ENCODE measurements at places on chromosomes 2 and 18.

DNA sequence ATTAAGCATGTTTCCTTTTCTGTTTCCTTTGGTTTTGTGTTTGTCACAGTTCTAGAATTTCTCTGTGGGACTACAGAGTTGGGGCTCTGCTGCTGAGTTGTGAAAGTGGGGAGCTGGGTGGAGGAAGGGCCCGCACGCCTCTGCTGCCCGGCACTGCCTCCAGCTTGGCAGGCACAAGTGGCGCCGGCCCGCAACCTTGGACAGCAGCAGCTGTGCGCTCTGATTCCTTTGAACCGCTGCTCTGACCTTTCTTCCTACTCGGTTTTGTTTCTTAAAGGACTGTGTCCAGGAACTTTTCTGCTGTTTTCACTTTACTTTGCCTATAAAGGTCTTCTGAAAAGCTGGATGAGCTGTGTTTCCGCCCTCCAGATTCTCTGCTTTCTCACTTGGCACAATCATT is 137.6 kb upstream of the ALPP start:
- no peak for DNase-seq

- peak; percentile 54 for DNase-seq
These were observed 127.9 kb upstream of the LGALSL start for GRCh38 chr2:64325852-64326577.

DNA sequence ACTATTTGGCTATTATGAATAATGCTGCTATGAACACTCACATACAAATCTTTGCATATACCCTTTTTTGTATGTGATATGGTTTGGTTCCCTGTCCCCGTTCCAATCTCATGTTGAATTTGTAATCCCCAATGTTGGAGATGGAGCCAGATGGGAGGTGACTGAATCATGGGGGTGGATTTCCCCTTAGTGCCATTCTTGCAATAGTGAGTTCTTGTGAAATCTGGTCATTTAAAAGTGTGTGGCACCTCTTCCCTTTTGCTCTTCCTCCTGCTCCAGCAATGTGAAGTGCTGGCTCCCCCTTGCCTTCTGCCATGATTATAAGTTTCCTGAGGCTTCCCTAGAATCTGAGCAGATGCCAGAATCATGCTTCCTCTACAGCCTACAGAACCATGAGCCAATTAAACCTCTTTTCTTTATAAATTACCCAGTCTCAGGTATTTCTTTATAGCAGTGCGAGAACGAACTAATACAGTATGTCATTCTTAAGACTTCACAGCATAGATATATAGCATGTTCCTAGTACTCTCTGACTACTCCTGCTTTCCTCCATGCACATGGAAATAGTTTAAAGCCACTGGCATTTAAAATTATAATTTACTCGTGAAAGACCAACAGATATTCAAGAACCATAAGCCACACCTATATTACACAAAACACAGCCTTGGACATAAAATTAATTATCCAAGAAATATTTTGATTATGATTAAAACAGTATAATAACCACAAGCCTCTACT is 75.2 kb downstream of the COBLL1 start:
- no peak for DNase-seq

DNA sequence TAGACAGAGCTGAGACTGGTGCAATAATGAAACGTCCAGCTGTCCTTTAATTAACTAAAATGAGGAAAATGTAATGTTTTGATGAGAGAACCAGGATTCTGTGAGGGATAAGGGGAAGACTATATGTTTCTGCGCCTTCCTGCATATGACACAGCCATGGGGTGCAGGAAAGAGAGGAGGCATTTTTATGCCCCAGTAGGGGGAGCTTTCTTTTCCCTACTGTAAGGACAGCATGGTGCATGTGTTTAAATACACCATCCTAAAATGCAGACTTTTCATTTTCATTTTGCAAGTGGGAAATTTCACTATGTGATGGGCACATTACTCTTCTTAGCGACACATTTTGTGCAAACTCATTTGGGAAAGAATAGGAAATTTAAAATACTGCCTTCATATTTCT is 446.1 kb downstream of the ARHGAP15 start:
- no peak for DNase-seq

GRCh38 chr2:80519121-80519643 is 214.6 kb upstream of the LRRTM1 start:
- no peak for DNase-seq

- DNase-seq = no peak
These were observed 186.5 kb downstream of the LPIN1 start for GRCh38 chr2:11932962-11933361.

DNA sequence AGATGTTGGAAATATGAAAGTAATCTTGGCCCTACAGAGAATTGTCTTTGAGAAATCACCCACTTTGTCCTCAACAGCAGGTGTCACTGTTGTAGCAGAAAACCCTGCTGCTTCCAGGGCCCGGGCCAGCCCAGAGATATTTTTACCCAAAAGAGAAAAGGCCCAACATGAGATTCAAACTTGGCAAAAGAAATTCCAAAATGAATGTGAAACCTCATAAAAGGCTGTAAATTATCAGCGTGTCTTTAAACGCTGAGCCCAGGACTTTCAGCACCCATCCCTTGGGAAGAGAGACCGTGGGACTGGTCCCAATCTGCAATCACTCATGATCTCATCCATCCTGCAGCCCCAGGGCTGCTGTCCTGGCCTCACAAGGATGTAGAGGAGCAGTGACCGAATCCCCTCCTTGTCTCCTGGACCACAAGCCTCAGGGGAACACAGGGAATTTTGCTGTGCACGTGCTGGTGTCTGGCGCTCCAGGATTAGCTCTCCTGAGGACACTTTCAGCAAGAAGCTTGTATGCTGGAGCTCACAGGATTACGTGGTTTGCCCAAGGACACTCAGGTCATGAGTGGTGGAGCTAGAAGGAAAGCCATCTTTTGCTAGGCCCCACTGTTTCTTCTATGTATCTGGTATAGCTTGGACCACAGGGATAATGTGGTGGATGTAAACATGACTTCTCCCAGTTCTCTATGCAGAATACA is 202.1 kb downstream of the RNF144A start:
- peak; percentile 18 for DNase-seq

GRCh38 chr2:215476424-215476823 is 40.6 kb upstream of the FN1 start:
- DNase-seq = no peak

- DNase-seq = peak; percentile 39
These were observed 1.6 kb upstream of the DNER start for GRCh38 chr2:229715895-229716507.

GRCh38 chr18:10690366-10690765 is 164.5 kb downstream of the NAPG start:
- DNase-seq = no peak

GRCh38 chr2:24276349-24276899 is 83.9 kb downstream of the ITSN2 start:
- DNase-seq = no peak

DNA sequence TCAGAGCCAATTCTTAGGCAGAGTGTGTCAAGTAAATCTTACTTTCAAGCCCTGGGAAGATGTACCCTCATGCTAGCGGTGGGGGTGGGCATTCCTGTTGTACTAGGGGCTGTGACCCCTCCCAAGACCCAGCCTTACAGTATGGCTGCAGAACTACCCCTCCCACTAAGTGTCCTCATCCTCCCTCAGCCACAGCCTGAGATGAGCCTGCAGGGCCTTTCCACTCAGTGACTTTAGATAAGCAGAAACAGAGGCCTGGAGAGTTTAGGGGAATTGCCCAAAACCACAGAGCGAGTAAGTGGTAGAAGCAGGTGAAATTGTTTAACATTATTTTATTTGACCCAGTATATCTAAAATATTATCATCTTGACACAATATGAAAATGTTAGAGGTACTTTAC is 36.6 kb downstream of the TTC32 start:
- no peak for DNase-seq

GRCh38 chr2:113209011-113209645 is 35.4 kb downstream of the PSD4 start:
- DNase-seq = no peak

DNA sequence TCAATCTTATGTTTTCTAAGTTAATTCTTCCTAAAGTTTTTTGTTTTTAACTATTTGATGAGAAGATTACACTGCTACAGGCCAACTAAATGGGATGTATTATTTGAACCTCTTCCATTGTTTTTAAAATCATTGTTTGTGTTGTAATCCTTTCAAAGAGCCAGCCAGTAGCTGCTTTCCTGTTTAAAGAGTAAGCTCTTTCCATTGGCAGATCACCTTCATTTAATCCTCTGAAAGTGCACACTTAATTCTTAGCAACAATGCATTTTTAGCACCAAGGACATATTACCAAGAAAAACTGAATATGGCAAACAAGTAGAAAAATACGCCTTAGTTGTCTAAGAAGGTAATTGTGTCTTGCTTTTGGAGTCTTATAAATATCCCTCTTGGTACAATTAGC is 54.0 kb downstream of the MEIS1 start:
- DNase-seq = no peak

- no peak for DNase-seq
These were observed 298.4 kb upstream of the ZNF521 start for GRCh38 chr18:25650201-25650941.

DNA sequence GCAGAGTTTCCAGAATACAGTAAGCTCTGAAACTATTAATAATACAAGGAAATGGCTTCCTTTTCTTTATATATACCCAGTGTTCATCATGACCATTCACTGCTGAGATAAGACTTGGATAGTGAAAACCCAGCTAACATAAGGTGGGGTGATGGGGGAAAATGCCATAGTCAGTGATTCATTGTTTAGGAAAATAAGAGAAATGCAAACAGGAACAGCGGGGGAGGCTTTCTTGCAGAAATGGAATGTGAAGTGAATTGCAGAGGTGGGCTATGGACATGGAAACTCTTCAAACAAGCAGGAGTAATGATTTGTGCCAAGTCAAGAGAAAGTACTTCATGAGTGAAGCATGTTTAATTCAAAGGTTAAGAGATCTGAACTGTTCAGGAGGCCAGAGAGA is 519.4 kb downstream of the TDRD15 start:
- DNase-seq = no peak

DNA sequence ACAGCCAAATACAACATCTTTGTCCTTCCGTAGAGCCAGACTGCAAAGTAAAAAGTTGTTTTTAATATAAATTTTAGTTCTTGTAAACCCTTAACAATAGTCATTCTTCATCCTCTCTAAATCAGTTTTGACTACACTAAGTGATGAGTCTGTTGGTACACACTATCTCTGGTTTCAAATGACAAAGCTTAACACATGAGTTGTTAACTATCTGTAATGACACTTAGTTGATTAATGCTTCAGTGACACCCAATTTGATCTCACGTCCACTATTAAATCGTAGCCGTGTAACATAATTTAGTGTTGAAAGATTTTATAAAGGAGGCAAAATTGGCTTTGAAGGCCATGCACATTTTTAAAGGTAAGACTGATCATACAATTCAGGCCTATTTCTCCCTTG is 181.6 kb downstream of the ZNF521 start:
- DNase-seq = no peak

- no peak for DNase-seq
These were observed 73.5 kb downstream of the WDPCP start for GRCh38 chr2:63514781-63515180.

GRCh38 chr2:149400997-149401396 is 70.6 kb downstream of the LYPD6 start:
- DNase-seq = no peak

DNA sequence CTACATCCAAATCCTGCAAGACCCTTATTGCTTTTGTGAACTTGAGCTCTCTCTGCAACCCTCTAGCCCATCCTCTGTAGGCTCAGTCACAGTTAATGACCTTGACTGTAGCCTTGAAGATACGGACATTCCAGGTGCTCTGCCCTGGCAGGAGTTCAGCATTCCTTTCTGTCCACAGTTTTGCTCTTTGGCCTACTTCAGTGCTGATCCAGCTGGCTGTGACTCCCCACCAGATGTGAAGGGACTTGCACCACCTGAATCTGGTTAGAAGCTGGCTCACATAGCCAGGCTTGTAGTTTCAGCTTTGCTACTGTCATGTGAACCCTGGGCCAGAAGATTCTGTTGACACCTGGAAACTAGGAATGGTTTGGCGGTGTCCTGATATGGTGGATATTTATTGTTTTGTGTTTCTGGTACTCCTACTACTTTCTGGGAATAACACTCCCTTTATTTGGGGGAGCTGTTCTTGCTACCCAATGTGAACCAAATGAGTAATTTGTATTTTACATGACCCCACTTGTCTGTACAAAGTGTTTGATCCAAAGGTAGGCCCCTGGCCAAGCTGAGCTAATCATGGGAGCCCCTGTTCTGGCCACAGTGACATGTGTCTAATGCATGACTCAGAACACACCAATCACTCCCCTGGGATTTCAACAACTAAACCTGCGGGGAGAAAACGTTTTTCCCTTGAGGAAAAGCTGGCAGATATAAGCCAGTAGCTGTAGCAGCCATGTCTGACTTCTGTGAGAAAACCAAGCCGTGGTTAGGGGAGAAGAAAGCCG is 73.4 kb downstream of the CDCA7 start:
- DNase-seq = no peak

DNA sequence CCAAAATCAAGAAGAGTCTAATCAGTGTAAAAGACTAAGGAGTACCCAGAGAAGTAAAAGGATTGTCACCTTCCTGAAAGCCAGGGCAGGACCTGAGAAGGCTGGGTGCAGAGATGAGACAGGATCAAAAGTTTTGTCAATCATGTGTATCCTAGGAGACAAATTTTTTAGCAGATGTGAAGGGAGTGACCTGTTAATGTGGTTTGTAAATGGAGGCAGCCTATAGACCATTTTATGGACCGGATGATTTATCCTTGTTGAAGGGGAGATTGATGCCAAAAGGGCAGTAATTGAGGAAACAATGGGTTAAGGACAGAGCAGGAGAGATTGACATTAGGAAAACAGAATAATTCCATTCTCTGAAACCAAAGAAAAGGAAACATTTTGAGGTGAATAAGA is 813 bp downstream of the NDC80 start:
- no peak for DNase-seq

GRCh38 chr2:69612200-69612599 is 31.3 kb downstream of the AAK1 start:
- no peak for DNase-seq

DNA sequence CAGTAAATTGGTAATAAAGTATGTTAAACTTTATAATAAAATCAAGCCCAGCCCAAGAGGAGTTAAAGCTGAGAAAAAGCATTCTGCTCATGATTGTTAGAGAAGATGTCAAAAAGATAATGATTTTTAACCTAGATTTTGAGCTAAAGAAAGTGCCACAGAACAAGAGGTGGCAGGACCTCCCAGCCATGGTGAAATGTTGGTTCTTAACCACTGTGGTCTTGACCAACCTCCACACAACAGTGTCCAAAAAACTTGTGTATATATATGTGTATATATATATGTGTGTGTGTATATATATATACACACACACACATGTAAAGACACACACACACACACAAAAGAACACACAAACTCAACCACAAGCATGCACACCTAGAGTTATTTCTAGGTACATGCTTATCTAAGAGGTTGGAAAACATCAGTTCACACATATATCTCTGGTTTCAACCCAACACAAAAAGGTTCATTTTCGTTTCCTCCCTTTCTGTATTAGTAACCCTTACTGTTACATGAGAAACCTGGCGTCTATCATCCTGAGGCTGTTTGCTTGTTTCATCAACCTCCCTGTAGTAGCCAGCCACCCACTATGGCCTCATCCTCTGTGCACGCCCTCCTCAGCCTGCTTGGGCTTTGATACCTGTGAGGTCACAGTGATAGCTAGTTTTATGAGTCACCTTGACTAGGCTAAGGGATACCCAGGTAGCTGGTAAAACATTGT is 631.8 kb upstream of the ID2 start:
- peak; percentile 16 for DNase-seq

GRCh38 chr2:134883552-134884293 is 34.9 kb upstream of the CCNT2 start:
- DNase-seq = no peak
